Activated T-cell treated with anti-CD3 and anti-CD28 coated beads, Interleukin-2, amount 50 U/mL, for 48 hours (primary cell): ENCODE measurements at places on chromosomes 1 and 21.

GRCh38 chr1:38020396-38020795 lies 7.9 kb downstream of the UTP11 start:
- no peak for DNase-seq

- DNase-seq, result no peak
Observed at GRCh38 chr1:72060466-72061245, 221.7 kb downstream of the NEGR1 start.

GRCh38 chr1:33408093-33408436 lies 22.8 kb downstream of the PHC2 start:
- no peak for DNase-seq

DNA sequence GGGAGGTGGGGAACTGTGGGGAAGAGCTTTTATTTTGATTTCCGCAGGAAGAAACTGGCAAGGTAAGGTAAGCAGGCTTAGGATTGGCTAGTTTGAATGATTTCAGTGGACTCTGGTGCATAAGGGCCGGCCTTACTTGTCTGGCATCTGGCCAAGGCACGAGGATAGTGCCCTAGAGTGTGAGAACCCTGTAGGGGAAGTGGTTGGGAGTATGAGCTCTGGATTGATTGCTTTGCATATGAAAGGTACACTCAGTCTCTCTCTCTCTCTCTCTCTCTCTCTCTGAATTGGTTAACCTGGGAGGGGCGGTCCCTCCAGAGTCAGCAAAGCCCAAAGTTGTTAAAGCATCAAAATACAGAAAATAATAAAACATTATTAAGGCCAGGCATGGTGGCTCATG lies 463.0 kb downstream of the SIPA1L2 start:
- DNase-seq, result no peak

DNA sequence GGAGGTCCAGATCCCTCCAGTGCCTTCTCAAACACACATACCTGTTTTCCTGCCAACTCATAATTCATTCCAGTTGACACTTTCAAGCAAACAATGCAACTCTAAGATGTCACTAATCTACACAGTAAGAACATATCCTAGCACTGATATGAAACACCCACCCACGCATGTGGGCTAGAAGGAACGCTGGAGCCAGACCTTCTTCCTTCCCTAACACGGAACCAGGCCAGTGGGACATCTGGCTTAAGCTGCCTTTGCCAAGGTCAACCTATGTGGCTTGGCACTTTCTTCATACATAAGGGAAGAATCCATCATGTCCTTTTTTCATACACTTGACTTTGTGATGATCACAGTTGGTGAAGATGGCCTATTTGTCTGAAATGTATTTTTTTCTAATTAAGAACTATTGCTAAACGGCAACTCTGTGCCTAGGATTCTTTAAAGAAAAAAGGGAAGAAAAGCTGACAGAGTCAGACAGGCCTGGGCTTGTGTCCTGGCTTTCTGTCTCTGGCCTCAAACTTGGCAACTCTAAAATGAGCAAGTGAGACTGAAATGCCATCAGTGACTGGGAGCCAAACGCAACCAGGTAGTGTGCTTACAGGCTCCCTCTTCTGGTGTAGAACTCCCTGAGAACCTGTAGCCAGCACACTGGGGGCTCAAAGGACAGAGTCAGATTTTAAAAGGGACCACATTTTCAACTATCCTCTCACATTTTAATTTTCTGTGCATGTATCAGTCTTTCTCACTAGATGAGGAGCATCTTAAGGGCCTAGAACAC lies 92.6 kb upstream of the BEND5 start:
- DNase-seq, result no peak

DNA sequence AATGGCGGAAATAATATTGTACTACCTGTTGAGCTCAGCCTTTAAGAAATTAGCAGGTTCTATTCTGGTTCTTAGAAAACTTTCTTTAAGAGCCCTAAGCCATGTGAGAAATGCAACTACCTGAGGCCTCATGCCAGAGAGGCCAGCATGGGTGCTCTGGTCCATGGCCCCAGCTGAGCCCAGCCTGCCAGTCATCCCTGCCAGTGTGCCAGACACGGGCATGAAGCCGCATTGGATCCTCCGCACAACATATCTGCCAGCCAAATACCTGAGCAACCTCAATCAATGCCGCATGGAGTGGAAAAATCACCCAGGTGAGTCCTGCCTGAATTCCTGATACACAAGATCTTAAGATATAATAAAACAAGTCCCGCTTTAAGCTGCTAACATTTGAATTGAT lies 91.8 kb downstream of the C21orf91 start:
- DNase-seq, result no peak

DNA sequence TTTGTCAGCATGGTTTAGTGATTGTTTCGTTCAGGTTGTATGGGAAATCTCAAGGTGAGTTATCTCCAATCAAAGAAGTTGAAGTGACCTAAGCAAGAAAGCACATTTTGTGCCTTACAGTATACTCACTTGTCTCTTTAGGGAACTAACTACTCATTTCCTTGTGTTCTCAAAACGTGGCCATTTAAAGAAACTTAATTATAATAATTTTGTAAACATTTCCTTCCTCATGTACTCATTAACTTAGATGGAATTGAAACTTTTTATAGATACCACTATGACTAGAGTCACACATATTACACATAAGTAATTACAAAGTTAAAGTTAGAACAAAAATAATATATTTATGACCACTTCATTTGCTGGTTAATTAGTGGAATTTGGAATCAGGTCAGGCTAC lies 552.6 kb downstream of the MRPL39 start:
- DNase-seq, result no peak

DNA sequence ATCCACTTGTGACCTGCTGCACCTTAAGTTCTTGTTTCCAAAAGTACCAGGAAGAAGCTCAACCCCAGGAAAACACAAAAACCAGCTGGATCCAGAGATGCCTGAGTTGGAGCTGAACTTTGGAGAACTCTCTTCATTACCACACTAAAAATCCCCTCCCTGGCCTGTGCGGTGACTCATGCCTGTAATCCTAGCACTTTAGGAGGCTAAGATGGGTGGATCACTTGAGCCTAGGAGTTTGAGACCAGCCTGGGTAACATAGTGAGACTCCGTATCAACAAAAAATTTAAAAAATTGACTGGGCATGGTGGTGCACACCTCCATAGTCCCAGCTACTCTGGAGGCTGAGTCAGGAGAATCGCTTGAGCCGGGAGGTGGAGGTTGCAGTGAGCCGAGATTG lies 6.2 kb downstream of the MAP1LC3C start:
- no peak for DNase-seq

DNA sequence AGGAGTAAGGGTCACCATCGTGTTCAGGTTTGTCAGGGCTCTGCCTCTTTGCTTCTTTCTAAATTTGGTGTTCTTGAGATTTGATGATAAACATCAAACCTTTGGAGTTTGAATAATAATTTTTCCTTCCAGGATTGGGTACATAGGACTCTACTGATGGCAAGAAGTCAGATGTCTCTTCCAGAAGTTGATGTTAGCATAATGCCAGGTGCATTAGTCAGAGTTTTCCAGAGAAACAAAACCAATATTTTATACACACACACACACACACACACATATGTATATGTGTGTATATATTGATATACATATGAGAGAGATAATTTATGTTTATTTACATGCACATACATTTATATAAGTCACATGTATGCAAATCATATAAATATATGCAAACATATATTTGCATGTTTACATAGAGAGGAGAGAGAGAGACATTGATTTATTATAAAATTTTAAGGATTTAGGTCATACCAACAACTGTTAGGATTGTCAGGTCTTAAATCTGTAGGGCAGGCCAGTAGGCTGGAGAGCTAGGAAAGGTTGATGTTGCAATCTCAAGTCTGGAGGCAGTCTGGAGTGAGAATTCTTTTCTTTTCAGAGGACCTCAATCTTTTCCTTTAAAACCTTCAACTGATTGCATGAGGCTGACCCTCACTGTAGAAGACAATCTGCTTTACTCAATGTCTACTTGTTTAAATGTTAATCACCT lies 199.2 kb downstream of the HLX start:
- DNase-seq, result no peak
